Activated T-helper 1 cell treated with anti-CD3 and anti-CD28 coated beads, Interleukin-12 subunit alpha, Interleukin-12 subunit beta, Interleukin-2, Interleukin-4 antibody, amounts not matched to agents 30 ng/mL and 10 ng/mL and 1 ng/mL, durations not matched to agents 14 hours and 24 hours and 36 hours (primary cell): ENCODE measurements at places on chromosomes 5 and 9. TPM values are rescaled to one million over a fixed set of nuclear protein-coding genes. Genes with fewer than 3 reads are reported as not detected.

DNA sequence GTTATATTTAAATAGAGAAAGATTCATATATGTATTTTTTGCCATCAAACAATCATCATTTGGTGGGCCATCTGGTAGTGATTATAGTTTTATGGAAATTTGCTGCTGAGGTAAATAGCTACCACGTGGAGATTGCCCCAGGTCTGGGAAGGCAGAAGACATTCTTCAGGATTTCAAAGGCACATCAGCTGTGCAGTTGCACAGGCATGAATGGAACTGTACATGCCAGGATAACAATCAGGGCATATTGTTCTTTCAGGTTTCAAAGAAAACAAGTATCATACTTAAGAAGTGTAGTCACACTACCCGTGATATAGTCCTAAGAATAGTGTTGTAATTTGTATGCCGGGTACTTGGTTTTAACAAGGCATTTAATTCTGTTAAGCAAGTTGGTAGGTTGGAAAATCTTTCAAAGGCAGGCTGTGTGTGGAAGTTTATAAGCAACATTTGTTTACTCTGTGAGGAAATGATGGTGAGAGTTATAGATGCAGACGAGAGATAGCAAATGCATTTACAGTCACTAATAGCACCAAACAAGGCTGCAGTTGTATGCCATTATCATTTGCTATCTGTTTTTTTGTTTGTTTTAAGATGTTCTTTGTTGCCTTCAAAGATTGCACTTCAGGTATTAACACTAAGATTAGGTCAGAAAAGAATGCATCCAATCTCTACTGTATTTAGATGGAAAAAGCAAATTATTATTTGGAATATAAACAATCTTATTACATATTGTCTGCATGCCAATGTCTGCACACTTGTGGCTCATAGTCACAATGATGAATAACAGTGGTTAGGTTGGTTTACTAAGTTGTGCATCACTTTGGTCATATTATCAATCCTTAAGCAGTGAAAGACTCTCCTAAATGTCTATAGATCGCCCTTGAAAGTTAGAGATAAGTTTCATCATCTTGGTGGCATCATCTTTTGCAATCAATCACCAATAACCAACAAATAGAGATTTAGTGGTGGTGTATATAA is 55.3 kb downstream of the RPS23 start:
- no peak for DNase-seq
- no peaks in the 10 kb centered on the region for H3K27me3 ChIP-seq
- no peaks in the 10 kb centered on the region for H3K4me1 ChIP-seq
- H3K4me3 ChIP-seq = no peak overlapping the region
- H3K36me3 ChIP-seq = no peaks in the 10 kb centered on the region
- H3K27ac ChIP-seq = no peak overlapping the region

GRCh38 chr5:44828719-44829118 is 20.0 kb downstream of the MRPS30 start:
- no peak overlapping the region for H3K27ac ChIP-seq
- DNase-seq = no peak
- peaks cover 7% of the 10 kb centered on the region for H3K36me3 ChIP-seq
- H3K27me3 ChIP-seq = no peaks in the 10 kb centered on the region

Gene TMEM232
- total RNA-seq = 0.61 and 1.3 TPM in 2 replicates

Gene CAMK2A
- total RNA-seq = not detected in 2 replicates

Gene ARID3C
- 0.23 TPM in 1 of 2 replicates, not detected in the other for total RNA-seq

Gene DMGDH
- not detected in 2 replicates for total RNA-seq

GRCh38 chr9:26893030-26893676 is 551 bp upstream of the CAAP1 start:
- peak overlapping the region; percentile 96 for H3K4me3 ChIP-seq
- no peak for DNase-seq
- peaks cover 8% of the 10 kb centered on the region for H3K36me3 ChIP-seq
- peaks cover 31% of the 10 kb centered on the region for H3K4me1 ChIP-seq
- peak overlapping the region; percentile 100 for H3K27ac ChIP-seq
- no peaks in the 10 kb centered on the region for H3K27me3 ChIP-seq
